ENCODE measurements at places on chromosomes 3 and 15.
A peak's percentile ranks its signal among the peaks of the same experiment; 100 is the strongest.

- no peak for DNase-seq
These were observed 1.1 kb downstream of the SEC11A start for GRCh38 chr15:84714821-84715220.

DNA sequence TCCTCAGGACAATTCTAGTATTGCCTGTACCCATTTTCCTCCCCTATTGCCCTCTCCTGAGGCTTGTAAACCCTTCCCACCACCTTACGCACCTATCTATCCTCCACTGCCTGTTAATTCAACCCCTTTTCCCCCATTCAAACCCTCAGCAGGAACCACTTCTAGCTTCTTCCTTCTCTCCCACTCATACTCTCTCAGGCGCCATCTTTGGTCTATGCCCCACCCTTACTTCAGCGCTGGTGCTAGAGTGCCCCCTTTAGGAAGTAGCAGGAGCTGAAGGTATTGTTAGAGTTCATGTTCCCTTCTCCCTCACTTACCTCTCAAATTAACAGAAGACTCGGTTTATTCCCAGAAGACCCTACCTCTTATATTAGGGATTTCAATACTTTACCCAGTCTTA, 121.8 kb upstream of the NLGN1 start:
- DNase-seq = no peak

GRCh38 chr15:59256482-59256881, 49.8 kb downstream of the LDHAL6B start:
- no peak for DNase-seq

DNA sequence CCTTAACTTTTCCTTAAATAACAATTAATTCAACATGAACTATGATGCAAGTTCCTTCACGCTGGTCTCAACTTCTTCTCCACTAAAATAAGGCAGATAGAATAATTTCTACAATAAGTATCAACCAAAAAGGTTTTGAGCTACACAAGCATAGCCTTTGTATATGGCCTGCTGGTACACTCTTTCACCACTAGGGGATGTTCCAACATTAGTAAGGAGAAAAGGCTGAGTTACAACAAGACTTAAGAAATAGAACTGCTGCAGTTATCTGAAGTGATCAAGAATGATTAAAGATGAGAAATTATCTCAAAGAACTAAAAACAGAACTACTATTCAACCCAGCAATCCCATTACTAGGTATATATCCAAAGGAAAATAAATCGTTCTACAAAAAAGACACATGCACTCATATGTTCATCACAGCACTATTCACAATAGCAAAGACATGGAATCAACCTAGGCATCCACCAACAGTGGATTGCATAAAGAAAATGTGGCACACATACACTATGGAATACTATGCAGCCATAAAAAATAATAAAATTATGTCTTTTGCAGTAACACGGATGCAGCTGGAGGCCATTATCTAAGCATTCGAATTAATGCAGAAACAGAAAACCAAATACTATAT, 14.4 kb downstream of the ATP13A3 start:
- DNase-seq = peak; percentile 55

DNA sequence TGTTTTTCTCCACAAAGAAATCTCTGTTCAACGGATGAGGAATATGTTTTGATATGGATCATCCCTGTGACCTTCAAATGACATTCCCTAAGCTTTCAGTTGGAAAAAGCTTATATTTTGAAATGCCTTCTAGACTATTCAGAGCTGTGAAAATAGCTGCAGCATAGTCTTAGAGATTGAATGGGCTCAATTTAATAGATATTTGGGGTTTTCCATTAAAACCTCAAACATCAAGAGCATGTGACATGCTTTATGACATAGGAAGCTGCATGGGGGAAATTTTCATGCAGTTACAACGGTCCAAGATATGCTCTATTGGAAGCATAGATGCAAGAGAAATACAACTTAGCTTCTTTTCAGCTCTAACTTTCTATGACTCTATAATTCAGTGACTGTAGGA, 102.8 kb downstream of the LSAMP start:
- DNase-seq = no peak

DNA sequence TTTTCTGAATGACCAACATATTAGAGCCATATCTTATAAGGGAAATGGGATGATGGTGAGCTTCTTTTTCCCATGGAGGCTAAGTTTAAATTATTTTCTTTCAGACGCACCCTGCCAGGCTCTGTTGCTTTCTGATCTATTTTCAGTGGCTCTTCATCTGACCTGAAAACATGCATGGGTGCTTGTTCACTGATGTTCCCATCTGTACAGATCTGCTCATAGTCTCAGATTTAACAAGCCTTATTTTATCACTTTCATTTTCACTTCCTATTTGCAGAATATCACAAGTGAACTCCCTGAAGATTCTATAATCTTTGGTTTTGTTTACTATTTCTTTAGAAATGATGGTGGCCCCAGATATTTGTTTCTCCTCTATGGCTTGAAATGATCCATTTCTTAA, 31.1 kb upstream of the SUCLG2 start:
- DNase-seq = no peak

DNA sequence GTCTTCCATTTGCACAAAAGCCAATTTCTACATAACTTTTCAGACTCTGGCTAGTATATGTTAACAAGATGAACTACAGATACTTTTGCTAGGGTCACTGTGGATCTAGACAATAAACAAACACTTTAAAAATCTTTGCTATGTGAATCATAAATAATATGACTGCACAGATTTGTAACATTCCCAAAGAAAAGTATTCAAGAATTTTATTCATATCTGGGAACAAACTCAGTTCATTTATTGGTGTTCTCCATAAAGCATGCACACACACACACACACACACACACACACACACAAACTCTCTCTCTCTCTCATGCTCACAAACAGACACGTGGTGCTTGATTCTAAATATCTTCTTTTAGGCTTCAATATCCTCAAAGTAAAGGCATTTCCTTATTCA, 18.8 kb upstream of the THRB start:
- DNase-seq = no peak

DNA sequence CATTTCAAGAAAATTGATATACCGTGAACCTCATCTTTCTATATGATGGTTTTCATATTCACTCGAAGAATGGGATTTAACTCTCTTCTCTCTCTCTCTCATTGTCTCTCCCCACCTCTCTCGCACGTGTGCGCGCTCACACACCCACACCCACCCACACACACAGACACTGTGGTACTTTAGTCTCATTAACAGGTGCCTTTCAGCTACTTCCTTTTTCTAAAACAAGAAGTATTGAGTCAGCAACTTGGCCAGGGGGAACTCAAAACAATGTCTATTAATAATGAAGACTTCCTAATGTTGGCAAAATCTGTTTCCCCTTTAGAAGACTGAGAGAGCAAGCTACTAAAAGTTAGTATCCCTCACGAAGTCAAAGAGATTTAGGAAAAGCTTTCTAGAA, 150.7 kb downstream of the TMCO5A start:
- DNase-seq = no peak

- no peak for DNase-seq
These were observed 96.2 kb downstream of the ALDH1A2 start for GRCh38 chr15:57969355-57969754.

- DNase-seq = no peak
These were observed 678.8 kb downstream of the MCTP2 start for GRCh38 chr15:94910166-94910565.

DNA sequence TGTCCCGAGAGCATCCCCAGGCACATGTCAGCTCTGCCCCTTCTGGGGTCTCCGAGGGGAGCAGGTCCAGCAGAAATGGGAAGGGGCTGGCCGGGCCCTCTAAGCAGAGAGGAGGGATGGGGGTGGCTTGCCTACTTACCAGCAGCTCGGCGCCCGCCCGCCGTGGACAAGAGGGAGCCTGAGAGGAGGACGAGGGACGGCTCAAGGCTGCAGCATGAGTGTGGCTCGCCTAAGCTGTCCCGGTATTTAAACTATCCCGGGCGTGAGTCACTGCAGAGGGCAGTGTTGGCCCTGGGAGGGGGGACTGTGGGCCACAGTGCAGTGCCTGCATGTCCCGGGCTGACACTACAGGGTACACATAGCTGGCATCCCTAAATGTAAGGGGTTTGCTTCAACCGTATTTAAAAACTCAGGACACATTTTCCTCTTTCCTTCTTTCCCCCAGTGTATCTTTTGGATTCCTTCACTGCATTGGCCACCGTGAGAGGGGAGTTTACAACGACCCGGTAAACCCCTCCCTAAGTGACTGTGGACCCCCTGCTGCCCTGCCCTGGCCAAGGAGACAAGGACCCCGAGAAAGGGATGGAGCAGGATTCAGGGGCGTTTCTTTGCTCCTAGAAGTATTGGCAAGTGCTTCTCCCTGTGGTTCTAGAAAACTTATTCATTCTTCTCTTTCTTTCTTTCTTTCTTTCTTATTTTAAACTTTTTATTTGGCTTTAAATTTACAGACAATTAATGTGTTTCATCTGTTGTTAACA, at the start of gene LRRC15:
Gene LRRC15 (minus strand): TSS at position 222 of the 758 bp plus-strand sequence. CDS start 8,700 bp downstream, outside the sequence.
- peak; percentile 16 for DNase-seq

DNA sequence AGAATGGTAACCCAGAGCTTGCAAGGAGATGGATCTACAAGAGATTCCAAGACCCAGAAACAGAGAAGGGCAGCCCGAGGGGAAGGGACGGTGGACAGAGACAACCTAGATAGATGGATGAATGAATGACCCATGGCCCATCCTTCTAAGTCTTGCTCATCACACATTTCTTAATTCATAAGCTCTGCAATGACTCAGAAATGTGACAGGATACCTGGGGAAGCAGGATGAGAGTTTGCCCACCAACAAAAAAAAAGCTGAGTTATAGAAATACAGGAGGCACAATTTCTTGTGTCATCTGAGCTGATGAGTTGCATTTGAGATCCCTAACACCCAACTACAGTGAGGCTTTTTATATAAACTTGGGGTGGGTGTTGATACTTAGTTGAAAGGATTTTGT, 76.6 kb downstream of the CNTN3 start:
- DNase-seq = no peak

GRCh38 chr3:165874663-165875489, 37.7 kb upstream of the BCHE start:
- no peak for DNase-seq

GRCh38 chr3:106263546-106263945, 394.7 kb upstream of the CBLB start:
- DNase-seq = no peak

DNA sequence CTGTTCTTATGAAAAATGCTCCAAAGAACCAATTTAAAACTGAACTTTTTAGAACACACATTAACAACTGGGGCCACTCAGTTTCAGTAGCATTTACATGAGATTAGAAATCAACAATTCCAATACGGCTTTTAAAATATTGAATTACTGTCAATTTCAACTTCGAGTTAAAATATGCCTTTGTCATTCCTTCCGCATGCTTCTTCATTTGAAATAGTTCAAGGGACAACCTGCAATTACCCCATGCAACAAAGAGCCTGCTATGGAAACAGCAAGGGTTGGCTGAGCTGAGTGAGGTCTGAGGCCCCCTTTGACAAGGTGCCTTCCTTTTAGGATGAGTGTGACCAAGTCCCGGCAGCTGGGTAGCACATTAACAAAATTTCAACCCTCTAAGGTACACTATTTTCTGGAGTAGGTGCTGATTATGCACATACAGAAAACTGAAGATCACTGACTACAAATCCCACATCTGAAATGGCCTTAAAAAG, 11.6 kb downstream of the PDCD10 start:
- DNase-seq = no peak

- DNase-seq = no peak
These were observed 89.5 kb downstream of the EOMES start for GRCh38 chr3:27632431-27633223.

DNA sequence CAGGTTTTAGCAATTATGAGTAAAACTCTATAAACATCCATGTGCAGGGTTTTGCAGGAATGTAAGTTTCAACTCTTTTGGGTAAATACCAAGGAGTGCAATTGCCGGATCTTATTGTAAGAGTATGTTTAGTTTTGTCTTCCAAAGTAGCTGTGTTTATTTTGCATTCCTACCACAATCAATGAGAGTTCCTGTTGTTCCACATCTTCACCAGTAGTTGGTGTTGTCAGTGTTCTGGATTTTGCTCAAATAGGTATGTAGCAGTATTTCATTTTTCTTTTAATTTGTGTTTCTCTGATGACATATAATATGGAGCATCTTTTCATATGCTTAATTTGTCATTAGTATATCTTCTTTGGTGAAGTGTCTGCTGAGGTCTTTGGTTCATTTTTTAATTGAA, 185.1 kb upstream of the GALNT15 start:
- DNase-seq = no peak

GRCh38 chr3:179336345-179336929, 11.1 kb upstream of the MFN1 start:
- DNase-seq = no peak

DNA sequence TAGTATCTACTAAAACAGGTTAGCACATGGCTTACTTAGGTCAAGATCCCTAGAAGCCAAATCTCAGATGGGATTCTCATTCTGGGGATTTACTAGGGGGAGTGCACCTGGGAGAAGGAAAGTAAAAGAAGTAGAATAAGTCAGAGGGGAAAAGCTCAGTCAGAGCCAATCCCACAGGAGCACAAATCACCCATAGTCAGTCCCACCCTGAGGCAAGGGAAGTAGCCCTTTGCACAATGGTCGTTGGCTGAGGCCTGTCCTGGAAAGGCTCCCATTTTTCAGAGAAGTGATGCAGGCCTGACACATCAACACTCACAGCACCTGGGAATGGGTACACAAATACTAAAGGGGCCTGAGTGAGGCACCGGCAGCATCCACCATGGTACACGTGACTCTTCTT, 39.8 kb downstream of the SST start:
- no peak for DNase-seq

DNA sequence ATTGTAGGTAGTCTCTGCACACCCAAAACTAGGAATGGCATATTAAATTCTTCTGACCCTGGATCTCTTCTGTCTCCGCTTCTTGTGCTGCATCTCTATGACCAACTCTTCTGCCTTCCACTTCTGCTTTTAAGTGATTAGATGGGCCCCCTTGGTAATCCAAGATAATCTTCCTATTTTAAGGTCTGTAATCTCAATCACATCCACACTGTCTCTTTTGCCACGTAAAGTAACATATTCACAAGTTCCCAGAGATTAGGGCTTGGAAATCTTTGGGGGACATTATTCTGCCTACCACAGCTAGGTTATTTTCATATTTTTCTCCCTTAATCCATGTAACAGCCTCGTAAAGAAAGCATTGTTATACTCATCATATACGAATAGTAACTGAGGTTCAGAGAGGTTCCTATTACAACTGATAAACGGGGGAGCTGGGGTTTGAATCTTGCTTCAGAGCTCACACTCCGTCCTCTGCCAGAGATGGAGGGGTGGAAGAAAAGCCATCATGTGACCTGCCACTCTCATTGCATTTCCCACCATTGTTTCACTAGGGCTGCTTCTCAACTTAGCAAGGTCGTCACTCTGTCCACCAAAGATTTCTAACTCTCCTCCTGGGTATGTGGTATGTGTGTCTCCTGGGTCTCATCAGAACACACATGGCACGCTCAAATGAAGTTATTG, 6.6 kb upstream of the CD47 start:
- DNase-seq = no peak

GRCh38 chr15:36753173-36753572, 173.7 kb downstream of the CDIN1 start:
- DNase-seq = no peak

- peak; percentile 81 for DNase-seq
These were observed 61.5 kb downstream of the PRICKLE2 start for GRCh38 chr3:64163755-64164148.

- DNase-seq = no peak
These were observed 443.4 kb upstream of the CDIN1 start for GRCh38 chr15:36136049-36136448.

GRCh38 chr3:12201813-12202212, 43.1 kb upstream of the TIMP4 start:
- DNase-seq = no peak

Data from RCC 7860 (cell line).